T-helper 2 cell treated with Interferon-gamma antibody and Interleukin-4, amounts not matched to agents 5 μg/mL and 100 μg/mL, for 36 hours (primary cell): ENCODE measurements at places on chromosomes 13 and 19.

DNA sequence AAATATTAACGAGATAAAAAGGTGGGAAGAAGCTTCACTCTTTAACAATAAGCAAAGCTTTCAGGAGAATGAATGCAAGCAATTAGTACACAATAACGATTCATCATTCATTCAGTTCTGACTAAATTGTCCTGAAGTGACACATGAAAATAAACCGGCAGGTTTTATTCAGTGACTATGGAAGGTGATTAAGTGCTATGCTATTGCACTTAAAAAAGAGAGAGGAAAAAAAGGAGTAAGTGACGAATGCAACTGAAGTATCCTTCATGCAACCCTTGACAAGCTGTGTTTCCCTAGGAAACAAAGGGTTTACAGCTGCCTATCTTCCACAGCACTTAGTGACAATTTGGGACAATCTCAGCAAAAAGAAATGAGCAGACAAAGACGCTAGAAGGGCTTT lies 1.4 kb downstream of the LIG4 start:
- DNase-seq = no peak

DNA sequence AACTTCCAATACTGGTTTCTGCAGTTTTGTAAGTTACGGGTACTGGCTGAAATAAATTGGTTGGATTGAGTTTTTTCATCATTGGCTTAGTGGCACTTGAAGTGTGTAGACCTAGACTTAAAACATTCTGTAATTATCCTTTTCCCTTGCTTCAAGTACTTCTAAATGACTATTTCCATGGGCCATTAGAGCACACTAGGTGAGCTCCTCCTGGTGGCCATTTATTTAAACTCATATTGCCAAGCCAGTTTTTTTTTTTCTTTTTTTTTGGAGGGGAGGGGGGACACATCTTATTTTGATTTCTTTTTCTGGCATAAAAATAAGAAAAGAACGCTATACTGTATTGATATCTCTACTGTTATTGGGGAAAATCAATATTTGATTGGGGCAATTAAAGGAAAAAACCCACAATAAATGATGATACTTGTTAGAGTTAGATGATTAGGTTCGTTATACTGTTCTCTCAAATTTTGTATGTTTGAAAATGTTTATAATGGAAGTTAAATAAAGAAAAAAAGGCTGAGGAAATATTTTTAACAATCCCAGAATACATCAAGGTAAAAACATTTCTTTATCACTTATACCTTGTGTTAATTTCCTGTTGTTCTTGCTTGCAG lies 82.9 kb downstream of the PDS5B start:
- no peak for DNase-seq

DNA sequence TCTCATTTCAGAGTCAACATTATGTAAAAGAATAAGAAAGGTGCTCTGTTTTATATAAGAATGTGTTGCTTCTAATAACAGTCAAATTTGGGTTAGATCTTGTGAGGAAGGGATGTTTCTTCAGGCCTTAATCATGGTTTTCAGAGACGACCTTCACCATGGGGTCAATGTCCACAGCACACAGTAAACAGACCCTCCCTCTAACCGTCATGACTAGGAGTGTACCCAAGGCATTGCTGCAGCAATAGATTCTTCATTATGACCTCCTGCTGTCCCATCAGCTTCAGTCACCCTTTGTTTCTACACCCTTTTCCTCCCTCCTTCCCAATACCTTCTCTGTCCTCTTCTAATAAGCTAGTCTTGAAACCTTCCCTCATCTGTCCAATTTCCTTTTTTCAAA lies 15.7 kb downstream of the SERPINE3 start:
- DNase-seq = no peak

DNA sequence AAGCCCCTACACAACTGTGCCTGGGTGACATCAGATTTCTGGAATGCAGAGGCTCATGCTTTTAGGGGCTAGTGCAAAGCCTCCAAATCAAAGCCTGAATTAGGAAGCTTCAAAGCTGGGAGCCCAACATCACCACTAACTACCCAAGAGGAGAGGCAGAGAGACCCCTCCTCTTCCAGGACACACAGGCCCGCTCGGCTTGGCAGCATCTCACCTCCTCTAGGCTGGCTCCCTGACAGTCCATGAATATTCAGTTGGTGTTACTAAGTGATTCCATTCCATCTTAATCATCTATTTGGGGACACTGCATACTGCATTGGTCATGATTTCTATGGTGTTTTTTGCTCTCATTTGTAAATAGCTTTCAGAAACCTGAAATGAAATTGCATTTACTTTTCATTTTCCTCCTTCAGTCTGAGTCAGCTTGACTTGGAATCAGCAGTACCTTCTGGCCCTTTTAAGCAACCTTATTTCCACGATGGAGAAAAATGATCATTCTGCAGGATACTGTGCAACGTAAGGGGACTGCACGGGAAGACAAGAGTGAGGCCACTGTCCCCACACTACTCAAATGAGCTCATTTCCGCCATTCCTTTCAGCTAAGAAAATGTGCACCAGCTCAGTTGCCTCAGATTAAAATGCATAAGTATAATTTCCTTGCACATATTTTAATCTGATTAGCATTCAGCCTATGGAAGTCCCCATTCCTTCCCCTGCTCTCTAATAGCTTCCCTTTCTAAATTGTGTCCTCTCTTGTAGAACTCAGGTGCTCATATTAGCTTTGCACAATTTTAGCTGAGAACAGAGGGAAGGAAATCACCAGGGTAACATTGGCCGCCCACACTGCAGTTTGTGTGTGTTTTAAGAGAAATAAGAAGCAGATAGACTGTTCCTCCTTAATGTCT lies 219.9 kb downstream of the RFC3 start:
- no peak for DNase-seq

- DNase-seq = no peak
Observed at GRCh38 chr19:17170538-17171297, 44.4 kb upstream of the USE1 start.

DNA sequence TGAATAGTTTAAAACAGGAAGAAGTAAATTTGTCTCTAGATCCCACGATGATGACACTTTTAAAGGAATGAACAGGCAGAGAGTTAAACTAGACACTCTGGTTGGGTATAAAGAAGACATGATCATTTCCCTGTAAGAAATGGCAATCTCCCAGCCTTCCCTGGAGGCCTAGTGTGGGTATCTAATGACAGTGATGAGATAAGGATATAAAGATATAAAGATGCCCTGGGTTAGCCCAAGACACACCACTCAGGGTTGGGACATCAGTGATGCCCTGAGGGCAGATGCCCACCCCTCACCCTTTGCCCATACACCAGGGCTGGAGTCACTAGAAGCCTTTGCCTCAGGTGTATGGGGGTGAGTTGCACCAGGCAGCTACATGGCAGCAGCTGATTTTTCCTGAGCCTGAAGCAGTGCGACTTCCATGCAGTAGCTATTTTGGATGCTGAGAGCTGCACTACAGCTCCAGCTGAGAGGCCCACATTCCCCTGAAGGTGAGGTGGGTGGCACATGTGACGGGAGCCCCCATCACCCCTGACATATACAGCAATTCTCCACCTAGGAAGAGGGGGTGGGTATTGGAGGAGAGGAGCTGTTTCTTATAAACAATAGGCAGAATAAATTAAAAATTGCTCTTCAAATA lies 177.5 kb downstream of the NDFIP2 start:
- no peak for DNase-seq

GRCh38 chr13:79808475-79808874 lies 327.5 kb downstream of the NDFIP2 start:
- DNase-seq = no peak

- DNase-seq = no peak
Observed at GRCh38 chr19:40625406-40626120, 24.4 kb downstream of the LTBP4 start.

DNA sequence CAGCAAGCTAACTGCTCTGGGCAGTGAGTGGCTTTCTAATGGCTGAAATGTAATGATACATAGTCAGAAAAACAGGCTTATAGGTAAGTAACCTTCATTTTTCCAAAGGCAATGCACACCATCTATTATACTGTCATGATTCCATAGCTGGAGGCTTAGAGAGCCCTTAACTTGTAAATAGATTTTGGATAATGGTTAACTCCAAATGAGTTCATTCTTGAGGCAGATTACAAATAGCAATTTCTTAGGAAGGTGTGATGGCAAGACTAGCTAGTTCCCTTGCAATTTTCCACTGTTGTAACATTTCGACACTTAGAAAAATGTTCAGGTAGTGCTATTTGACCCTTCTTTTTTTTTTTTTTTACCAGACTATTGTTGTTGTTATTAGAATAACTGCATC lies 789.8 kb upstream of the PCDH9 start:
- no peak for DNase-seq

DNA sequence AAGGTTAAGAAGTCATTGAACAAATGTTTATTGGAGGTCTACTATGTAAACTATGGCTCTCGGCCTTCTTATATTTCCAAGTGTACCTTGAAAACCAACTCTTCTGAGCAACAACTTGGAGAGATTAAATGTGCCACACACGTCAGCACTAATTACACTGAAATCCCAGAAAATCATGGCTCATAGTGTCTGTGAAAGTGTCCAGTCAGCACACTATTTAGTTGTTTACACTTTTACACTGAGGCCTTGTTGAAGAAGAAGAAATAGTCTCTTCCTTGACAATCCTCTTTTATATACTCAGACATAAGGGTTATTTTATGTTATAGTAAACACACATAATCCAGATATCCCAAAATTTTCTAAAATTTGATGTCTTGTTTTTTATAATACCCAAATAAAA lies 30.9 kb upstream of the NBEA start:
- no peak for DNase-seq

GRCh38 chr19:7682175-7682855 lies 1.7 kb downstream of the TRAPPC5 start:
- DNase-seq = no peak

GRCh38 chr13:94658926-94659597 lies 53.3 kb downstream of the SOX21 start:
- no peak for DNase-seq

DNA sequence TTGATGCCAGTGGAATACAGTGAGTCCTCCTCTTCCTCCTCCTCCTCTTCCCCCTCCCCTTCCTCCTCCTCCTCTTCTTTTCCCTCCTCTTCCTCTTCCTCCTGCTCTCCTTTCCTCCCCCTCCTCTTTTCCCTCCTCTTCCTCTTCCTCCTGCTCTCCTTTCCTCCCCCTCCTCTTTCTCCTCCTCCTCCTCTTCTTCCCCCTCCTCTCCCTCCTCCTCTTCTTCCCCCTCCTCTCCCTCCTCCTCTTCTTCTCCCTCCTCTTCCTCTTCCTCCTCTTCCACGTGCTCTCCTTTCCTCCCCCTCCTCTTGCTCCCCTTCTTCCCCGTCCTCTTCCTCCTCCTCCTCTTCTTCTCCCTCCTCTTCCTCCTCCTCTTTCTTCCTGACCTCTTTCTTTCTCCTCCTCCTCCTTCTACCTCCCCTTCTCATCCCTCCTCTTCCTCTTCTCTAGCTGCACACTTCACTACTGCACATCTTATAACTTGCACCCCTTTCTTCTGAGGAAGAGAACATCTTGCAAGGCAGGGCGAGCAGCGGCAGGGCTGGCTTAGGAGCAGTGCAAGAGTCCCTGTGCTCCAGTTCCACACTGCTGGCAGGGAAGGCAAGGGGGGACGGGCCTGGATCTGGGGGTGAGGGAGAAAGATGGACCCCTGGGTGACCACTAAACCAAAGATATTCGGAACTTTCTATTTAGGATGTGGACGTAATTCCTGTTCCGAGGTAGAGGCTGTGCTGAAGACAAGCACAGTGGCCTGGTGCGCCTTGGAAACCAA lies 5.6 kb downstream of the PDX1 start:
- DNase-seq = no peak

DNA sequence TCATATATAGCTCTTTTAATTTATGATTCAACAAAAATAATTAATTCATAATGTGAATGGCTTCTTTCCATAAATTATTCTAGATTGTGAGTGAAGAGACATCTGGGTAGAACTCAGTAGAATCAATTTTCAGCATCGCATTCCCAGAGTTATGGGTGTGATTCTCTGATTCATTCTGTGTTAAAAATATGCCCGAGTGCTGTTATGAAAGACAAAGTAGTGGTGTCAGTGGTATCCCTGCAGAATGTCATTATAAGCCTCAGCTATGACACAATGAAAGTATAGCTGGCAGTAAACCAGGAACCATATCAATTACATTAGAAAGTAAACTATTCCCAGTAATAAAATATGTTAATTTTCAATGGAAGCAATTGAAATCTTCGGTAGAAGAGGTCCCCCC lies 480.5 kb upstream of the SLITRK1 start:
- no peak for DNase-seq

- no peak for DNase-seq
Observed at GRCh38 chr13:29577136-29578051, 18.1 kb downstream of the SLC7A1 start.

GRCh38 chr19:45591004-45591637 lies 6.5 kb upstream of the OPA3 start:
- peak; percentile 37 for DNase-seq

- no peak for DNase-seq
Observed at GRCh38 chr13:86003029-86003428, 203.8 kb upstream of the SLITRK6 start.

GRCh38 chr13:39835253-39835652 lies 179.8 kb downstream of the COG6 start:
- DNase-seq = no peak

DNA sequence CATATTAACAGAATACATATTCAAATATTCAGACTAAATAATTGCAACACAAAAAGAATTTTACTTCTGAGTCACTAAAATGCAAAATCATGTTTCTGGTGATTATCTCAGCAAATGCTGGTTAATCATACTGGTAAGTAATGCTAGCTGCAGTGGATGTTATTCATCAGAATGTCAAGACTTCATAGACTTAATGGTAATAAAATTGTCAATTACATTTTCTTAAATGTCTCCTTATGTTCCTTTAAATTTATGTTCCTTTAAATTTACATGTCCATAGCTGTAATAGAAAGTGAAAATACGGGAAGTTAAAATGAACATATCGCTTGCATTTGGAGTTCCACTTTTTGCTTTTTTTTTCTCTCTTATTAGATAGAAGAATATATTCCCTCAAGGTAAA lies 853.0 kb downstream of the SLITRK6 start:
- DNase-seq = no peak

DNA sequence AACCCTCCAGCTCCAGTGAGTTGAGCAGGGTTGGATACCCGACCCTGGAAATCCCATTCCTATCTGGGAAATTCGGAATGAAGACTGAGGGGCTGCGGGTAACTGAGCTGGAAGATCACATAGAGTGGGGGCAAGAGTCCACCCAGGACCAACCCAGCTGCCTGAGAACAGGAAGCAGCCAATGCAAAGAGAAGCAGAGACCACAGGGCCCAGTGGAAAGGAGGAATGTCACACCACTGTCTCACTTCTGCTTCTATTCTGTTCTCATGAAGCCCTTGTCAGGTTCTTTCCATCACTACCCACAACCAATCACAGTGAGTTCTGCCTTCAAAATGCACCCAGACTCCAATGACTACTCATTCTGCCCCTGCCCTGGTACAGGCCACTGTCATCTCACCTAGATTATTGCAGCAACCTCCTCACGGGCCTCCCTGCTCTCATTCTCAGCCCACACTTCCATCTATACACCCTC lies 15.3 kb downstream of the DYRK1B start:
- no peak for DNase-seq
